ENCODE measurements at places on chromosomes 11 and 22.

GRCh38 chr11:15602785-15603567, 488.3 kb downstream of the INSC start:
- no peak for DNase-seq

DNA sequence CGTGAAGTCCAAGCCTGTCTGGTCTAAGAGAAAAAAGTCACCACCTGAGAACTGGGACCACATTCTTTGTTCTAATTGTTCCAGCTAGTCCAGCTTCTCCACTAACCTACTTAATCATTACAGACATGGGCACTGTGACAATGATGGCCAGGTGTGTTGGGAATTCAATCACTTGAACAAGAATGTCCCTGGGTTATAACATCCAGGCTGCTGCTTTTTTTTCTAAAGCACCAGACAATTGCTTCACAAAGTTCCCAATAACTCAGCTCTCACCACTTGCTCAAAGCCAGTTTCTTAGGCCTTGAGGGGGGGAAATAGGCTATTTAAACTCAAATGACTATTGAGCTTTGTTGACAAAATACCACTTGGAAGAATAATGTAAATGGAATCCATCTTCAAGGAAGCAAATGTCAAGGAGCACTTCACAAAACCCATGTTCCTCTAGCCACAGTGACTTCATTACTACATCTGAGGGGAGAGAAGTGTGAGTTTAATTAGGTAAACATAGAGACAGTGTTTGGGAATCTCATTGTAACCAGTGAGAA, 80.3 kb downstream of the ME3 start:
- DNase-seq = no peak

GRCh38 chr22:47580121-47580520, 817.7 kb downstream of the TBC1D22A start:
- no peak for DNase-seq

DNA sequence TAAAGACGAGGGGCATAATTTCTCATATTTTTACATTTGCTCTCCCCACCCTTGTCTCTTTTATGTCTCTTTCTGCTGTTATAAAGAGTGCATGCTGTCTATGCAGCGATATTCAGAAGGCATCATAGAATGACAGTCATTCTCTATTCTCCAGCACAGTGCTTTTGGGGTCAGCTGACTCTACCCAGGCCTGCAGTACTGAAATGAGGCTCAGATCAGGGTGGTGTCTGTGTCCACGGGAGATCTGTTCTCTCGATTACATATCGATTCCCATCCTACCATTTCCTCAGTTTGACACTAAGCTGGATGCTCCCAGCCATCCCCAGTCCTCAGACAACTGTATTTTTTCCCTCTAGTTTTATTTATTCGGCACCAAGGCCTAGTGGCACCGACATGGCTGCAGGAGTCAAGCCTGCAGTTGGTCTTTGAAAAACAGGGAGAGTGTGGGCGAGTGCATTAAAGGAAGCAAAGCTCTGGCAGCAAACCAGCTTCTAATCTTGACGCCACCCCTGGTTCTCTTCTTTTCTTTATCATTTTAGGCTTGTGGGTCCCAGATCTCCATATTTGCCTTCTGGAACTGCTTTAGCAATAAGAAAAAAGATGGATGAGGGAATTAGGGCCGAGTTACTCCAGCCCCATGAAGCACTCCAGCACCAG, 71.6 kb upstream of the PICALM start:
- peak; percentile 33 for DNase-seq

GRCh38 chr11:30710221-30710620, 124.1 kb upstream of the MPPED2 start:
- no peak for DNase-seq

DNA sequence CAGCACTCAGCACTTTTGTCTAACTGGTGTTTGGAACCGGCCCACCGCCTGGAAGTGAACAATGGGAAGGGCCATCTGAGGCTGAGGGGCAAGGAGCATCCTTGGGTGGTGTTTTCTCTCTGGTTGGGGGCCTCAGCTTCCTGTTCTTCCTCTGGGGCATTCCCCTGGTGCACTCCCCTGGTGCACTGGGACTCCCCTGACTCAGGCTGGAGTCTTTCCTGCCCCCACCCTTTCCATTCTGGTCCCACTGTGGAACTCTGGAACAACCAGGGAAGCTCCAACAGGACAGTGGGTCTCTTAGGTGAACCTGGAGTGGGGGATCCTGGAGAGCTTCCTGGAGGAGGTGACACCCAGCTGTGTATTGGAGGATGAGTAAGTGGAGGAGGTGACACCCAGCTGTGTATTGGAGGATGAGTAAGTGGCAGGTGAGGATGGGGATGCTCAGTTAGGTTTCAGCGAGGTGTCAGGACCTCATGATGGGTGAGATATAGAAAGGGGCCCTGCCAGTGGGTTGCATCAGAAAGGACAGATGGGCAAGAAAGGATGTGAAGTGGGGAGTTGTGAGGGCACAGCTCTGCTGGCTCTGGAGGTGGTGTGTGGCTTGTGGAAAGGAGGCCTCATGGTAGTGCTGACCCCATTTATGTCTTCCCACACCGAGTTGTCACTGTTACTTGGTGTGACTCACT, 132.1 kb downstream of the OSBP2 start:
- peak; percentile 21 for DNase-seq

DNA sequence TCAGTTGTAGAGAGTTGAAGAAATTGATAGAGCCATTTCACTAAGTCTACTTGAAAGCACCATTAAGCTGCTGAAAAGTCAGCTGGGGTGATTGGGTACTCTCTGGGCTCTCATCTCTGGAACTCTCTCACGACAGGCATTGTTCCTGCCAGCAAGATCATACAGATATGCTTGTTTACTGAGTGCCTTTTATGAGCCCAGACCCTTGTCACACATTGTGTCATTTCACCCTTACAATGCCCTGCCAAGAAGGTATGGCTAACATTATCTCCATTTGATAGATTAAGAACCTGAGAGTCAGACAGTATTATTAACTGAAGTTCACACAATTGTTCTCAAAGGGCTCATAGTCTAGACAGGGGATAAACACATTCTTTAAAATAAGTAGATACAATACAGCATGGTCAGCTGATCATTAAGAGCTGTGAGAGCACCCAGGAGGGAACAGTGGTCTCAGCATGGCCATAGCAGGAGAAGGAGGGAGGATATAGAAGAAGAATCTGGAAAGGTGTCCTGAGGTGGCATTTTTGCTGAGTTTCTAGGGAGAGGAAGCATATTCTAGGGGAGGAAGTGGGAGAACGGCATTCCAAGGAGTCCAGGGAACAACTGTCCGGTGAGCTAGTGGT, 580.5 kb downstream of the INSC start:
- DNase-seq = no peak

DNA sequence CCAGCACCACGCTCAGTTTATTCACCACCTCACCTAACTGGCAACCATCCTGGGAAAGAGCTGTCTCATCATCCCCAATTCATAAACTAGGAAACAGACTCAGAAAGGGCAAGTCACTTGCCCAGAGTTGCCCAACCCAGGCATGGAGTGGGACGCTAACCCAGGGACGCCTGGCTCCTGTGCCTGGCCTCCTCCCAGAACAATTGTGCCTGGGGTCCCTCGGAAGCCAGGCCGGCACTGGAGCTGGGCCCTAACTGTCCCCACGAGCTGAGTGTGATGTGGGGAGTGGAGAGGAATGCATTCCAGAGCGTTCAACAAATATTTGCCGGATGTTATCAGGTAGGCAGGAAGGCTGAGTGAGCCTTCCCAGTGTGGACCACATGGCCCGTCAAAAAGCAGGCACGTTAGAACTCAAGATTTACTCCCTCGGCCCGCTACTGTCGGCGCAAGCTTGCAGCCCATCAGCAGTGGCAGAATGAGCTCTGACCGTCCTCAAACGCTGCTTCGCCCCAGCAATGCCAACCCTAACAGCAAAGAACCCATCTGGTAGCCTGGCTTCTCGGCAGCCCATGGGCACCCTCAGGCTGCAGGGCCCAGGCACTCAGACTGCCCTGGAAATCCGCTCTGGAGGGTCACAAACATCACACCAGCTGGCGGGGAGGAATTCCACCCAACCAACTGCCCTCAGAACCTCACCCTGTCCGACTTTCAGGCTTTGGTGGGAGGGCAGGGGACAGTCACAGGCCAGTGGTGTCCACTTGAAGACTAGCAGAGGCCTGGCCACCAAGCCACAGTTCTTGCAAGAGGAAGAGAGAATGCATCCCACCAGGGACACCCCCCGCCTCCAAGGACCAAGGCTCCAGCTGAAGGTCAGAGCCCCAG, 35.6 kb downstream of the MYH9 start:
- DNase-seq = no peak

DNA sequence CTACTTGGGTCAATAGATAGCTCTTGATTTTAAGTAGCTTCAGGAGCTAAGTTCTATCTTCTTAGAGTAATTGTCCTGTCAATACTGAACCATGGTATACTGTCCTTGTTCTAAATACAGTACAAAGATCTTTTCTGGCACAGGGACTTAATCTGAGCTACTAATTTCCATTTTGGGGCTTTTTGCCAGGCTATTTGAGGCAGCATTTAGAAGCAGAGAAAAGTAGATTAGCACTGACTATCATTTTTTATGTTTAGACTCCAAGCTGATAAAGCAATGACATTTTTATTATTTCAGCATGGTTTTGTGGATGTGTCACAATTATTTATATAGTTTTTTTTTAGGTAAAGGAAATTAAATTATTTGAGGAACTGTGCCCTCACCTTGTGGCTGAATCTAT, 163.2 kb downstream of the FAT3 start:
- DNase-seq = no peak

GRCh38 chr11:3866206-3866605, 10.7 kb downstream of the STIM1 start:
- DNase-seq = no peak

- no peak for DNase-seq
These were observed 6.9 kb upstream of the P4HA3 start for GRCh38 chr11:74318241-74318932.

- DNase-seq = no peak
These were observed 63.1 kb downstream of the ARFGAP3 start for GRCh38 chr22:42793848-42794405.

DNA sequence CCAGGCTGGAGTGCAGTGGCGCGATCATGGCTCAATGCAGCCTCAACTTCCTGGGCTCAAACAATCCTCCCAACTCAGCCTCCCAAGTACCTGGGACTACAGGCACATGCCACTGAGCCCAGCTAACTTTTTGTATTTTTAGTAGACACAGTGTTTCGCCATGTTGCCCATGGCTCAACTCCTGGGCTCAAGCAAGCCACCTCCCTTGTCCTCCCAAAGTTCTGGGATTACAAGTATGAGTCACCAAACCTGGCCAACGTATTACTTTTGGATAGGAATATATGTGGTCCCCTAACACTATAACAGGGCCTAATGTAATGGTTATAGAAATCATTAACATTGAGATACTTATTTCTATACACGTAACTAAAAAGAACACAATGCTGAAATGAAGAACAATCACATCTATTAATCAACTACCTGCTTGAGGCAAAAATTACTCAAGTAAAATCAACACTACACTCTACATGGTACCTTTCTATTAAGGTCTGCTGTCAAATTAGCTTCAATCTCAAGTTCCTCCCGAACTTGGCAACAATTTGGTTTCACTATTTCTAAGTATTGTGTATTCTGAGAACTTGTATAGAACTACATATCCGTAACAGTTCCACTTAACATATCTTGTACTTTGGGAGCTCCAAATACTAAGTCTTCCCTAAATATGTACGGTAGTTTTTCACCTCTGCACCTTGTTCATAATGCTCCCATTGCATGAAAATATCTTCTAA, 124.9 kb downstream of the FCHSD2 start:
- no peak for DNase-seq

- DNase-seq = no peak
These were observed 120.0 kb upstream of the SYT13 start for GRCh38 chr11:45405916-45406670.

GRCh38 chr11:85945788-85946187, 90.6 kb downstream of the CCDC83 start:
- peak; percentile 48 for DNase-seq

DNA sequence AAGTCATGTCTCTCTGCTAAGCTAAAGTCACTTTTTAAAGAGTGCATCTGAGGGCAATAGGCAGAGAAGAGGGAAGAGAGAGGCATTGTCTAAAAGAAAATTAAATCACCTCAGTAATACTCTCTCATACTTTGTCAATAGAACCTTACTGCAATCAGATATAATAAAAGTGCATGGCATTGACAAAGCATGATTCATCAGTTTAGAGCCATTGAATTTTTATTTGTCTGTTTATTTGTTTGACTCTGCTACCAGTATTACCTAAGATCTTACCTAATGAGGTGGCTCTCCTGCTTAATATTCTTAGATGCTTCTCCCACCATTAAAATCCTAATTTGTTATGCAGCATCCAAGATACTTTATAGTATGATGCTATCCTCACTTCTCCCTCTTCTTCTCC, 209.0 kb downstream of the PGR start:
- DNase-seq = no peak

GRCh38 chr11:134531327-134532130, 119.5 kb upstream of the B3GAT1 start:
- no peak for DNase-seq

GRCh38 chr22:19194766-19195536, 16.4 kb upstream of the SLC25A1 start:
- DNase-seq = no peak

DNA sequence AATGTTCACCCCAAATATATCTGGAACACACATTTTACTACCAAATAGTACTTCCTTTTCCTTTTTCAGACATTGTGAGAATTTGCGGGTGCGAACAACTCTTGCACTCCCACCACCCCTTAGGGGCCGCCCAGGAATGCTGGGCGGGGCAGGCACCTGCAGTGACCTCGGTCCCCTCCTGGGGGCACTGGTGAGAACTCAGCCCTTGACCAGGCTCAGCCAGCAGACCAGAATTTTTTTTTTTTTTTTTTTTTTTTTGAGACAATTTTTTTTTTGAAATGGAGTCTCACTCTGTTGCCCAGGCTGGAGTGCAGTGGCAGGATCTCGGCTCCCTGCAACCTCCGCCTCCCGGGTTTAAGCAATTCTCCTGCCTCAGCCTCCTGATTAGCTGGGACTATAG, 75.8 kb downstream of the ARHGAP8 start:
- peak; percentile 45 for DNase-seq

DNA sequence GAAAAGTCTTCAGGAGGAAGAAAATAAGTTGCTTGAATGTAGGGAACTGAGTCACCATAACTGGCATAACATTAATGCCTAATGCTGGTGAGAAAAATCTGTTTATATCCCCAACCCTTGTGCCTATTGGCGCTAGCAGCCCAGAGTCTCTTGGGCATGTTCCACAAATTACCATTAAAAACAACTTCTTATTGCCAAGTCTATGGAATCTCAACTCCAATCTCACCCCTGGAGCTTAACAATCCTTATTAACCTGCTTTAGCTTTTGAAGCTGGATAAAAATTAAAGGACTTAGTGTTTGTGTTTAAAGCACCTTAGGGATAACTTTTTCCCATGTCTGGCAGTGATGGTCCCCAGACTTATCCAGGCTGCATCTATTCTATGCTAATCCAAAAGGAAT, 143.0 kb downstream of the APIP start:
- DNase-seq = no peak

- no peak for DNase-seq
These were observed 44.2 kb downstream of the OTOG start for GRCh38 chr11:17591293-17591692.

- DNase-seq = no peak
These were observed 1.3 kb upstream of the ZBTB16 start for GRCh38 chr11:114058026-114058706.

GRCh38 chr22:27725661-27726060, 75.9 kb downstream of the MN1 start:
- no peak for DNase-seq

Measured in activated CD4-positive, alpha-beta T cell treated with anti-CD3 and anti-CD28 coated beads, Interleukin-10, Interleukin-2, amounts not matched to agents 100 ng/mL and 50 ng/mL, durations not matched to agents 16 hours and 8 hours (primary cell).